NCI-H187 (cell line): ENCODE measurements at places on chromosomes 1 and 21.

DNA sequence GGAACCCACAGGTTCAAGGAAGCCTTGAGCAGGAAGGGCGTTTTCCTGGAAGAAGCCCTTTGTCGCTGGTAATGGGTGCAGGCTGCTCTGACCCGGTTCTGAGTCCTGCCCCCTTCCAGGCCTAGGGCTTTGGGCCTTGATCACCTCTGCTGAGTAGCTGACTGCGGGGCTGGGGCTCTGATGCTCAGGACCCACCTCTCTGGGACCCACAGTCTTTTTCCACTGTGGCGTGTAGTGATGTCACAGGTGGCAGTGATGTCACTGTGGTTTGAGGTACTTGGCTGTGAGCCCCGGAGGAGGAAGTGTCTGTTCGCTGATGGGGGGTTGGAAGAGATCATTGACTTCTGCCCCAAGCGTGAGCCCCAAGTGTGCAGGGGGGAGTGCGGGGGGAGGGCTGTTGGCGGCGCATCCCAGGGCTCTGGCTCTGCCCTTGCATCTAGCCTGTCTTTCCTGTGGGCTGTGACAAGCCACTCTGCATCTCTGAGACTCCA, 6.9 kb downstream of the TNFRSF1B start:
- no peak for DNase-seq

DNA sequence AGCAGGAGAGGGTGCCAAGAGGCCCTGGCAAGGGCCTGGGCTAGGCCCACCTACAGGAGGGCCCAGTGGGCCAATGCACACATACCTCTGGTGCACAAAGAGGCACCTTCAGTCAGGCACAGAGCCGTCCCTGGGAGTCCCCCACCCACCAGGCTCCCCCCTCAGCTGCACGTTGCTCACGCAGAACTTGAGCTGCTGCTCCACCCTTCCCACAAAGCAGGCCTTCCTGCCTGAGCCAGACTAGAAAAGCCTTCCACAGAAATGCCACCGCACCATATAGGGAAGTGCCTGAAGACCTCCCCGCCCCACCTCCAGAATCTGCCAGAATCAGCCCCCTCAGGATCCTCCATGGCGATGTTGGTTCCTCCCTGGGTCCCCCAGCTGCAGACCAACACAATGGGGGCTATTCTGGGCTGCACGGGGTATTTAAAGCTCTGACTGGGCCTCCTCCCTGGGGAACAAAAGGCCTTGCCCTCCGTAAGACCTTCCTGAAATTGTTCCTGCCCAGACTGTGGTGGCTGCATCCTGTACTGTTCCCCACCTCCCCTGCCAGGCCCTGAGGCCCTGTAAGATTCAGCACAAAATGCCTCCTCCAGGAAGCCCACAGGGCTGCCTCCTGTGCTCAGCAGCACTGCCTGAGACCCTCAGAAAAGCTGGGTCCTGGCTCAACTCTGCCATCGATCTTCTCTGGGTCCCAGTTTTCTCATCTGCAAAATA, 27.2 kb downstream of the HSPG2 start:
- DNase-seq: no peak

DNA sequence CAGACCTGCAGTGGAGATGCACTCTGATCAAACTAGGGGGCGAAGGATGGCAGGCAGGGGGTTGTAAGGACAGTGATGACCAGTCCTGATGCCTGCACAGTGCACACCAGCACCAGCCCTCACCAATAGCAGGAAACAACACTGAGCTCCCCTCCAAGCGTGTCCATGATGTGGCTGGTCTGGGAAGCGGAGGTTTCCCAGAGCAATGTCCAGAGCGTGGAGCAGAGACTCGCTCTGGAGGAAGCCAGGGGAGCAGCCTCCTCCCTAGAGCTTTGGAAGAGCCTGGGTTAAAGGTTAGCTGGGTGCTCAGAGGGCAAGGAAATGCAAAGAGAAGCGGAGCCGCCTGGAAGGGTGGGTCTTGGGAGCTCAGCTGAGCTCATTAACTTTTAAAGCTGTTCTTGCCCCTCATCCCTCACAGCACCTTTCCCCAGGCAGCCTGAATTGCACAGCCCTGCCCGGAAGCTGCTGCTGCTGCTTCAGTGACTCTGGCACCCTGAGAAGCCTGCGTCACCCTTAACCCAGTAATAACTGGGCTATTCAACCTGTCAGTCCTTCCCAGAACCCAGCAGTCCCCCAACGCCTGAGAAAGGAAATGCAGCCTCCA, 162.2 kb upstream of the RAB4A start:
- DNase-seq: no peak

DNA sequence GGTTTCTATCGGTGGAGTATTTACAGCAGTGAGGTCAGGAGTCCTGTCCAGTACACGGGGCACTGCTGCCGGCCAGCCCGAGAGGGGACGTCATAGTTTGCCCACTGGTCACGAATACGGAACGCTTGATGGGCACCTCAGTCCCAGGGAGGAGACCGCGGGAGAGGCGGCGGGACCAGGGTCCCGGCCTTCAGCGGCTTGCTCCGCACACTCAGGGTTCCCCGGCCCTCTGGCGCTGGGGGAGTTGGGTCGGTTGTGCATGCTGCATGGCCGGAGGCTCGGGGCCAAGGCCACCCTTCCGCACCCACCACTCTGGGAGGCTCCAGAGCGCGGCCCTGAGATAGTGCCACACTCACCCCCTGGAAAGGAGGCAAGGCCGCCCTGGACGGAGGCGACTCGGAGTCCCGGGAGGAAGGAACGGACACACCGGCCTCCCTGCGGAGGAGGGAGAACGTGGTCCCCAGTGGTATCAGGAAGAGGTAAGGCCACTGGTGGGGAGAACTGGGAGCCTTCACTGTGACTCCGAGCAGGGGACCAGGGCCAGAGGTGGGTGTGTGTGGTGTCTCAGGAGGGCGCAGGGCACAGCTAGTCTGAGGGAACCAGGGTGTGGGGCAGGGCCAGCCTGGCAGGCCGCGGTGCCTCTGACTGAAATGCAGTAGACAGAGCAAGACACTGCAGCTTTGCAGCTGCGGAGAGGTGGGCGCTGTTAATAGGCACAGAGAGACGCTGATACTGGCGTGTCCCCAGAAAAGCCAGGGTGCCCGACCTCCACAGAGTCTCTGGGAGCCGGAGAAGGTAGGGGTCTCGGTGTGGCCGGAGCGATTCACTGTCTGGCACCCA, 28.6 kb upstream of the PRSS38 start:
- DNase-seq: no peak

GRCh38 chr21:46097336-46098293, at the start of gene COL6A2:
COL6A2 (plus strand) TSS chr21:46098112.
- no peak for DNase-seq

DNA sequence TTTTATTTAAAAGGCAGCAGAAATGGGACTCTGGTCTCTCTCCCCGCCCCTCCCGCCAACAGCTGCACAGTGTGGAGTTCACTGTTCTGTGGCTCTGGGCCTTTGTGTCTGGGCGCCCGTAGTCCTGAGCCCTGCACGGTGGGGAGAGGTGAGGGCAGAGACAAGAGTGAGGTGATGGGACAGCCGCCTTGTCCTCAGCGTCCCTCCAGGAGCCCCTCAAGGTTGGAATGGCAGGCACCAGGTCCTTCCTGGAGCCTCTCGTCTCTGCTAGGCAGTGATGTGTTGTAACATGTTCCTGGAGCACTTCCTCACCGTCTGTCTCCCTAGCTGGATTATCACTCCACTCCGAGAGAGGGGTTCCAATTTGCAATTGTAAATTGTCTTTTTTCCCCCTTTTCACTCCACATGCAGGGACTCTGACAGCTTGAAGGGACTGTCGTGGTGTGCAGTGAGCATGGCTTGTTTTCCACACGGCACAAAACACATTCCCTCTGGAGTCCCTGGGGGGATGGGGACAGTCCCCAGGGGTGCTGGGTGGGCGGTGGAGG, 44.6 kb upstream of the C1orf174 start:
- no peak for DNase-seq

GRCh38 chr21:38968887-38969543, 163.3 kb downstream of the ETS2 start:
- DNase-seq: no peak

DNA sequence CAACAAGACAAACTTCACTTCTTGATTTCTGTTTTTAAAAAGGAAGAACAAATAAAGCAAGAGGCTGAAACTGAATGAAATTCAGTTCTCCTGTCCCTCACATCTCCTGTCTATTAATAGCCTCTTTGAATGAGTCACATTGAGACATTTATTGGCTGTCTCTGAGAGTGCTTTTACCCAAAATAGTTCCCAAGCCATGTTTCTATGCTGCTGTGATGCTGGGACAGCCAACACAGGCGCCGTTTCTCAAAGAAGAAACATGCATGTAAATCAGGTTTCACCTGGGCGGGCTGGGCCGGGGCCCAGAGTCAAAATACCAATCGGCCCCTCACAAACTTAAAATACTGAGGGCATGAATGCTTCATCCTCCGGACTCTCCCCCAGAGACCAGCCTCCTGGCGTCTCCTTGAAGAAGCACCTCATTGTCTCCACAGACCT, 105.2 kb downstream of the EDEM3 start:
- DNase-seq: no peak

- DNase-seq: no peak
These were observed 90.5 kb downstream of the NMNAT2 start for GRCh38 chr1:183327434-183328290.

DNA sequence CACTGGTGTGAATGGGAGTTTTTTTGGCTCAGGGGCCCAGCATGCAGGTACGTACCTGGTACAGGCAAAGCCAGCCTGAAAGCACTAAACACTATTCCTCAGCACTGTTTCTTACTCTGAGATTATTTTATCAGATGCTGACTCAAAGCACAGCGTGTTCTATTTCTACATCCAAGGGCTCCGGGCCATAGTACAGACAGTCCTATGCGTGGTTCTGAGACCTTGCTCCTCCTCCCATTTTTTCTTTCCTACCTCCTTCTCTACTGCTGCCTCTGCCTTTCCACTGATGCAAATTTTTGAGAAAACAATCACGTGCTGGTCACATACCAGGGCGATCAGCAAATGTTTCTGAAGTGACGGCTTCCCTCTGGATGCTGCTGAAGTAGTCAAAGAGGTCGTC, 36.3 kb downstream of the PDPN start:
- DNase-seq: no peak

DNA sequence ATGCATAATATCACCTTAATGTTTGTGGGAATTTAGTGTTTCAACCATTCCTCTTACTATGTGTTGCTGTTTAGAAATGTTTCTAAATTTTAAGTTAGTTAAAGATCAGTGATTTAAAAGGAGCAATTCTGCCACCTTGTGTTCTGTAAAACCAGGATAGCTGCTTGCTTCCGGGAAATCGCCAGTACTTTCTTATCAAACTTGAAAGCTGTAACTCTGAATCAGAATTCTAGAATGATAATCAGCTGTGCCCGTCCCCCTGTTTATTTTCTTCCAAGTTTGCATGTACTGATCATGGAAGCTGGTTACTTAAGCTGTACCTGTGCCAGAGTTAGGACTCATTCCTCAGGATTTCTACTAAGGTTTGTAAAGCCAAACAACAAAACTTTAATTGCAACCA, 656.4 kb downstream of the LTN1 start:
- no peak for DNase-seq

- peak; percentile 49 for DNase-seq
These were observed 58.8 kb downstream of the NAV1 start for GRCh38 chr1:201597551-201598230.

GRCh38 chr1:153602749-153603148, 10.2 kb downstream of the S100A16 start:
- no peak for DNase-seq

GRCh38 chr1:116868385-116868784, 41.3 kb upstream of the PTGFRN start:
- no peak for DNase-seq

DNA sequence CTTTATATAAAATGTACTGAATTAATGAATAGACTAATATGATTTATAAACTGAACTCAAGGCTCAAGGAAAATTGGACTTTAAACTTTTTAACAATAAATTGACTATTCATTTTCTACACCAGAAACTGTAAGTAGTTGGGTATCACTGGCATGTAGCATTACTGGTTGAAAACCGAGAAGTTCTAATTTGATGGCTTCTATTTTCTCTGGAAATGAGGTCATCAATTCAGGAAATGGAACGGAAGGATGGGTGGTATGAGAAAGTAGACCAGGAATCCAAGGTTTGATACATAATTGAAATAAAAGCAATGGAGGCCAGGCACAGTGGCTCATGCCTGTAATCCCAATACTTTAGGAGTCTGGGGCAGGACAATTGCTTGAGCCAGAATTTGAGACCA, 50.4 kb downstream of the RERE start:
- DNase-seq: no peak

DNA sequence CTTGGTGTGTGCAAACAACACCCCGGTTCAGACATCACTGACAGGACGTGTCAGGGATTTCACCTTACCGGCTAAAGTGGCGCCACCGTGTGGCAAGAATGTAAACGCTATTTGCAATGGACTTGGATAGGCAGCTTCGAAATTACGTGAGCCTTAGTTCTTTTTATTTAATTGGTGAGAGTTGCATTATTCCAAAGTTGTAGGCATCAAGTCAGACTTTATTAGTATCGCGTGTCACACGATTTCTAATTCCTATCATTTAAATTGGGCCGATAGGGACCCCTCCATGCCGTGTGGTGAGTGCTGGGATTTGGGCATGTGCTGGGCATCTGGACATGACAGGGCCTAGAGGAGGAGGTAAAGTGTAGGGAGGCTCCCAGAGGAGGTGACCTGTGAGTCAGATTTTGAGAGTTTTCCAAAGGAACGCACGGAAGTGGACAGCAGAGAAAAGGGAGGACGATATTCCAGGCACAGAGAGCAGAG, 14.5 kb upstream of the CPT2 start:
- DNase-seq: peak; percentile 41

- no peak for DNase-seq
These were observed 712 bp downstream of the RAB13 start for GRCh38 chr1:153985341-153985912.

DNA sequence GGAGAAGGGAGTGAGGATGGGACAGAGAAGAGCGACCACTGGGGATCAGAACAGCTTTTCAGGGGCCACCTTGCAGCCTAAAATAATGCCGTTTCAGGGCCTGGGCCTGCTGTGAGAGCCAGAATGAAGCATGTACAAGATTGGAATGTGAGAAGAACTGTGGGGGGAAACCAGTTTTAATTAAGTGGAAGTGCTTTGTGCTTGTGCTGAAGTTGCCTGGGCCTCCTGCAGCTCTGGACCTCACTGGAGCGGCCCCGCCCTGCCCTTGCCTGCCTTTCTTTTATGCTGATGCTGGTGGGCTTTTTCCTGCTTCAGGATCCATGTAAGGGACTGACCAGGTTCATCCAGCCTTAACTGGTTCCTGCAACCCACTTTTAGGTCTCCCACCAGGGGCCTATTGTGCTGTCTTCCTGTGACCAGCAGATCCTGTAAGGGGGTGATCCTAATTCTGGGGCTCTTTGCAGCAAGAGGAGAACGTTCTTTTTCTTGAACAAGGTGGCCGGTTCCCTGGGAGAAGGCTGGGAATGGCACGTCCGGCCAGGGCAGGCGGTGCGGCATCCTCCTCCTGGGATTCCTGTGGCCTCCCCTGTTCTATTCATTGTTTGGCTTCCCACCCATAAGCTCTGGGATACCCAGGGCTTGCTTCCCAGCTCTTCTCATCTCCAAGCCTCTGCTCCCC, 3.2 kb downstream of the C1orf226 start:
- no peak for DNase-seq
